Activated T-cell treated with anti-CD3 and anti-CD28 coated beads for 1 hour (primary cell): ENCODE measurements at places on chromosomes 3 and 15.

DNA sequence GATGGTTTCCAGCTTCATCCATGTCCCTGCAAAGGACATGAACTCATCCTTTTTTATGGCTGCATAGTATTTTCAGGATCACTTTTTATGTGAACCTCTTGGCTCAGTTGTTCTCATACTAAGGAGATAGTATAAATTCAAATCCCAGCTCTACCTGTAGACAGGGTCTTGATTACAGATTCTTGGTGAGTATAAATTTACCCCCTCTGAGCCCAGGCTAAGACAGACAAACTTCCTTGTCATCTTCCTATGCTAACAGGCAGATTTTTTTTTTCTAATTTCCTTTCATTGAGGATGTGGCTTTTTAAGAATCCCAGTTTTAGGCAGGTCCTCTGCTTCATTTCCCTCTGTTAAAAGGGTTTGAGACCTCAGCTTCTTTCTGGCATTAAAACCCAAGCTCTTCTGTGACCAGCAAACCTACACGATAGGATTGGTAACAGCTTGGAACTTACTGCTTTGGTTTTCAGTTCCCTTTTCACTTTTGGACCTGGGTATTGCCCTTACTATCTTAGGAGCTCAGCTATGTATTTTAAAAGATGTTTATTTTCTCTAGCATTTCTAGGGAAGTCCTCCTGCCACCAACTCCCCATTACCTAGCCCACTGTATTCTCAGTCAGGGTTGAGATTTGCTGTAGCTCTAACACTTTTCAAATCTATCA, 72.5 kb downstream of the VPS8 start:
- no peak for DNase-seq

DNA sequence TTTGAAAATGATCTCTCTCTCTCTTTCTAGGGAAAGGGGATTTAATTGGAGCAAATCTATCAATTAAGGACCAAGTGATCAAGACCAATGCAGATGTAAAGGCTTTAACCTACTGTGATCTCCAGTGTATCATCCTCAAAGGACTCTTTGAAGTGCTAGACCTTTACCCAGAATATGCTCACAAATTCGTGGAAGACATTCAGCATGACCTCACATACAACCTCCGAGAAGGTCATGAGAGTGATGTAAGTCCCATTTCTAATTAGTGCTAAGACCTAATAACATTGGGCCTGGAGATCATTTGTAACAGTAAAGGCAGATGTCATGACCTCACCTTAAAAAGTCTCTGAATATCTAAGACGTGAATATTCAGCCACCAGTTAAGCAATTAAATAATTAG, 308.4 kb downstream of the KCNH8 start:
- no peak for DNase-seq

GRCh38 chr15:62649793-62650420, 392.6 kb upstream of the TPM1 start:
- DNase-seq = no peak

DNA sequence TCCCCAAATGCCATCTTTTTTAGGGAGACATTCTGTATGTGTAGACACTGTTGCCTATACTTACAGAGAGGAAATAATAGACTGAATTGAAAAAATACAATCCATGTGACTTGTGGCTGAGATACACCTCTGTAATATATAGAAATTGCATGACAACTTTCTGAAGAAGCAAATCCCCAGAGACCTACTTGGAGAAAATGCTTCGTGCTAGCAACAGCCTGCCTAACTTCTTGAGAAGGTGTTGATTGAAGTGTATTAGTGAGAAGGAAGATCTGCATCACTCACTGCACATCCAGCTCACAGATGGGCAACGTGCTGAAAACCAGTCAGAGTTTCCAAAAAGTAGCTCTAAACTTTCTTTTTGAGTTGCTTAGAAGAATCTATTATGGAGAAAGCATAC, 404.1 kb downstream of the EPHB1 start:
- DNase-seq = no peak

GRCh38 chr3:95521396-95521795, 1293.0 kb upstream of the EPHA6 start:
- DNase-seq = no peak

- DNase-seq = no peak
Measured at GRCh38 chr3:23094890-23095462, 108.2 kb upstream of the UBE2E2 start.

DNA sequence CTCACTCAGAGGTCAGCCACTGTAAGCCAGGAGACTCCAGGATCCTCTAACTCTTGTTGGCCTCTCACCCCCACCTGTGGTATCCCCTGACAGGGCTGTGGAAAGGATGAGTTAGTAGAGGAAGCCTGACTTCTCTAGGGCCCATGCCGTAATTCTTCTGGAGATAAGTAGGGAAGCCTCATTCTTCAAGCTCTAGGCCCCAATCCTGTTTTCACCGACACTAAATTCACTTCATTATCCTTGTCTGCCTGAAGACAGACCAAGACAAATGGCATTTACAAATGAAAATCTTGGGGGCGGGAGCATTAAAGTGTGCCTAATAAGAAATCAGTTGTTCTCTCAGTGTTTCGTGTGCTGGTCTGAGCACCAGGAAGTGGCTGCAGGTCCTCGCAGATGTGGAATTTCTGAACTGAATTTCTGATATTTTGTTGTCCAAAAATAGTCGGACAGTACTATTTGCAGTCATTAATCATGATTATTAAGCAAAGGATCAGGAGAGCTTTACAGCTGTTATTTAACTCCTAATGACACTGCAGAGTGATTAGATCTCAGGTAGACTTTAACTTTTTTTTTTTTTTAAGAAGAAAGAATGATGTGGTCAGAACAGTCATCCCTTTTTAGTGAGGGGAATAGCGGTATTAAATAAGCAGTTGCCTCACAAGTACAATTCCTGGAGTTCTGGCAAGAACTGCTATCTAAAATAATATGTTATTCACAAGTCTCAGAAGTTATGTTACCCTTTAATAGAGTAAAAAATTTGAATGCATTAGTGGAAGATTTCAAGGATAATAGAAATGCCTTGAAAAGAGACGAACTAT, 58.4 kb downstream of the RBMS3 start:
- no peak for DNase-seq

- no peak for DNase-seq
Measured at GRCh38 chr3:12782172-12782815, 14.2 kb upstream of the CAND2 start.

DNA sequence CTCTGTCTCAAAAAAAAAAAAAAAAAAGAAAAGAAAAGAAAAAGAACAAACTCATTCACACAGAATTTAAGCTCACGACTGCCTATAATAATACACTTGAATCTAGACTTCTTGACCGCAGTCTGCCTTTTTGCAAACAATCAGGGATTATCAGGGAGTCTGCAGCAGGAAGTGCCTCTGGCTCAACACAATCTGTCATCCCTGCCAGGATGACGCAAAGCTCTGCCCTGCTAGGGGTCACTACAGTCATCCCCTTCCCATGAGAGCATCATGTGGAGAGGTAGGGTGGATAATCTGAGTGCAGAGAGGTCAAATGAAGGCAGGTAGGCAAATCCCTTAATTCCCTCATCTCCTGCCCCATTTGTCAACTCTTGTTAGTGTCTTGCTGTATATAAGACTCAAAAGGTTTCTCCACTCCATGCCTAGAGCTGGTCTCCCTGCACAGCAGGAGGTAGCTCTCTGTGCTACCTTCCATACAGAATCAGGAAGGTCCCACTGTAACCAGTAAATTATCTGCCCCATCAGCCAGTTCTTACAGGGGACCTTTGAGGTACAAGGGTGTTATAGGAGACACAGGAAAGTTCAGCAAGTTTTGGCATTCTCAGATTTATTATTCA, 4.2 kb downstream of the UBAP1L start:
- DNase-seq = no peak

GRCh38 chr3:142735462-142735861, 11.6 kb downstream of the TRPC1 start:
- no peak for DNase-seq

DNA sequence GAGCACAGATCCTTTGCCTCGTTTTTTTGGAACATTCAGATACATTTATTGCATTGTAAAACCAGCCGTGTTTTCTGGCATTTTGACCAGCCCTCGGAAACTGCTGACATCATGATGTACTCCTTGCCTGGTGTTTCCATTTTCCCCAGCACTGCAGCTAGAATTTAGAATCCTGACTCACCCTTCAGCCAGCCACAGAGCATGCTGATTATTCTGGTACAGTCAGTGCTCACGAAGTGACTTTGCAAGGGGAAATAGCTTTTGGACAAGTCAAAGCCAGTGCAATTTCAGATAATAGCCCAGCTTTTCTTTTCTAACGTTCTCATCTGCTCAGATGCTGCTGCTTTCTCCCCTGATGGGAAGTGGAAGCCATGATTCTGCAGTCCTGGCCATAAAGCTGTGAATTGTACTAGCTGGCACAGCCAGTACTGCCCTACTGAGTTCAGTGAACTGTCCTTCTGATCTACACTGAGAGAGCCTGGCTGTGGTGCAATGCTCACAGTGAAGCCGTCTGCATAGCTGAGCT, 12.1 kb upstream of the CNBP start:
- DNase-seq = no peak
